ENCODE measurements at places on chromosomes 4 and X.
A peak's percentile ranks its signal among the peaks of the same experiment; 100 is the strongest.

- DNase-seq: peak; percentile 54
These were observed 6.7 kb upstream of the ERCC6L start for GRCh38 chrX:72245461-72246089.

DNA sequence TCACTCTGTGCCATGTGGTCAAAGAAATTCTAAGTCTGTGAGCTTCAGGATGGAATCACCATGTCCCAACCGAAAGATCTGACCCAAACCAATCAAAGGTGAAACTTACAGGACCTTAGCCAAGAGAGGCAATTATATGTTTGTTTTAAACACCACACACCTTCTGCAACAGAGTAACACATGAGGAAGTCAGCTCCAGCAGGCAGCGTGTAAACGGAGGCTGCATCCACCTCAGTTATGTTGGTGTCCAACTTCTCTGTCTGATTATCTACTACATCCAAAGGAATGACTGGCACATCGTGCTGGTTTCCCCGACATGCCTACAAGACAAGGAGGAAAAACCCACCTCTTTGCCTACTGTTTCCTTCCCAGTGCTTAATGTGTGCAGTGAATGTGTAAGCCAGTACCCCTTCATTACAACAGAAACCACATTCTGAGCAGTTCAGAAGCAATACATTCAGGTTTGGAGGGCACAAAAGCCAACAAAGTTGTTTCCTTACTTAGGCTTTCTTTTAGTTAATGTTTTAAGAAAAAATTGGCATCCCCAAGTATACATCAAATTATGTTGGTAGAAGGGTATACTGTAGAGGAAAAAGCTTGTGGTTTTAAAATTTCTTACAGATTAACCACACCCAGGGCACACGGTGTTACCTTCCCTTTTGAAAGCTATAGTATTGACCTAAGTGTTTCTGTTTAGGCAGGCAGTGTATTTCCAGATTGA, 12.4 kb downstream of the CASP6 start:
- no peak for DNase-seq

GRCh38 chr4:52947401-52948056, 85.4 kb downstream of the RASL11B start:
- no peak for DNase-seq

GRCh38 chr4:11505221-11505971, 76.7 kb upstream of the HS3ST1 start:
- DNase-seq: no peak

GRCh38 chr4:148420397-148420796, 21.8 kb downstream of the NR3C2 start:
- no peak for DNase-seq

- DNase-seq: no peak
These were observed 73.3 kb downstream of the CRLF2 start for GRCh38 chrX:1139185-1139500.

DNA sequence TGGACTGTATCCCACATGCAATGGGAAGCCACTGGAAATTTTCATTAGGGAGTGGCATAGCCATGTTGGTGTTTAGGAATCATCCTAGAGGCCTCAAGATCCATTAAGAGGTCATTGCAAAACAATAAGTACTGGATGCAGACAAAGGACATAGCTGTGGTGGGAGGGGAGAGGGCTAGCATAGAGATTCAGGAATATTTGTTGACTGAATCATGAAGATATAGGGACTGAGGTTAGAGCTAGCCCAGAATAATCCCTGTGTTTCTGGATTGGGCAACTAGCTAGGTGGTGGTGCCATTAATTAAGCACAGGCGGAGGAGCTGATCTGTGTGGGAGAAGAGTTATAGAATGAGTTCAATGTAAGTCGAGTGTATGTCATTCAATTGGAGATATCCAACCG, 135.0 kb downstream of the RAB28 start:
- DNase-seq: no peak

GRCh38 chr4:21948347-21949072, at the start of gene KCNIP4:
Gene KCNIP4, minus strand, starts transcription at chr4:21948772.
- peak; percentile 64 for DNase-seq

DNA sequence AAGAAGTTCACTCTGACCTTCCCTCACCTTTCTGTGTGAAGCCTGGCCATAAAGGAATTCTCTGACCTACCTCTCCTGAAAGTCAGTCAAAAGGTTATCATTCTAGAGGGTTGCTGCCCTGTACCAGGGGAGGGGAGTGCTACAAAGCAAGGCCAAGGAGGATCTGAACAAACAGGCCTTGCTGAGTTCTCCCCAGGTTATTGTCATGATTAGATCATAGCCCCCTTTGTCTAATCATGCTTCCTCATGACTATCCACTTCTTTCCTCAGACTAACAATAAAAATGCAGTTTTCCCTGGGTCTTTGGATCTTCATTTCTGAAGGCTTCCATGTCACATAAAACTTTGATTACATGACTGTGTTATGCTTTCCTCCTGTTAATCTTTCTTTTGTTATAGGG, 472.0 kb downstream of the IQCM start:
- DNase-seq: no peak

DNA sequence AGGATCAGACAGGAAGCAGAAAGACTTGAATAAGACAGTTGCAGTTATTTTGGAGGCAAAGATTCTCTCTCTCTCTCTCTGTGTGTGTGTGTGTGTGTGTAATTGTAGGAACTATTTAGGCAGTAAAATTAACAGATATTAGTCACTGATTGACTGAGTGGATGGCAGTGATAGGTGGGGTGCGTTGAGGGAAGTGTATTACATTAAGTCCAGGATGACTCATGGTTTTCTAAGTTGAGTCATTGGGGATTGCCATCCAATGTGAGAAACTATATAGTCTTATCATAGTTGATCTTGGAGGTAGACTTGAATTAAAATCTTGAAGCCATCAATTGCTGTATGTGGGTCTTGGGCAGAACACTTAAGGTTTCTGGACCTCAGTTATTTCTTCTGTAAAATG, 75.4 kb downstream of the AR start:
- DNase-seq: no peak

Measured in H9 (cell line).